ENCODE measurements at places on chromosomes 7 and 10. TPM values are rescaled to one million over a fixed set of nuclear protein-coding genes. Genes with fewer than 3 reads are reported as not detected.

- ATAC-seq: no peak
Observed at GRCh38 chr10:8489823-8490222, 435.3 kb downstream of the GATA3 start.

GRCh38 chr7:82950436-82950835 is 212.2 kb downstream of the PCLO start:
- ATAC-seq: no peak

DNA sequence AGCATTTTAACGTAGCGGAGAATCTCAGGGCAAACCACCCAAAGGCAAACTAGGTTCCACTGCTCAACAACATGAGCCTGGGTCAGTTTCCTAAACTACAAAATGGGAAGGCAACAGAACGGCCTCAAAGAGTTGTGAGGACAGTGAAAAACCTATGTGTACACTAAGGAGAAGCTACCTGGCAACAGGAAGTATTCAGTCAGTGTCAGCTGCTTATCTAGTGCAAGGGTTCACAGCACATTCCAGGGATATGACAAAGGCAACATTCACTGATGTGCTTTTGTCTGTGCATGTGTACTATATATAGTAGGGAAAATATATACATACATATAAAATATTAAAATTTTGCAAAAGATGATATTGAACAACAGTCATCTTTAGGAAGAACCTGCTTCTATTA is 17.2 kb downstream of the NUDCD3 start:
- ATAC-seq: no peak

DNA sequence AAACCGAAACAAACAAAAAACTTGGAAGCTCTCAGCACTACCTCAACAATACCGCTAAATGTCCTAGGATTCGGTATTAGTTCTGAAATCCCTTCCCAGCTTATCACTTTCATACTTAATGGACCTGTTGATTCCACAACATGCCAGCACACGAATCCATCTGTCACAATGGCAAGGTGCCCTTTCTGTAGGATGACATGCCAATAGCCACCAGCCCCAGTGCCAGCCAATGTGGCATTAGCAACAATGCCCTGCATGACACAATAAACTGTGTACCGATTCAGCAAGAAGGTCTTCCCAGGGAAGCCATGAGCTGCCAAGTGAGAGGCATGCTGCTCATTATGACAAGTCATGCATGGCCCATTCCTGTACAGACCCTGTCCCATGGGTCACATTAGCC is 35.6 kb upstream of the CHCHD3 start:
- ATAC-seq: peak; percentile 22

Gene CRHR2
- total RNA-seq: not detected
